ENCODE measurements at places on chromosomes 16 and 17. TPM values are rescaled to one million over a fixed set of nuclear protein-coding genes. Genes with fewer than 3 reads are reported as not detected.

DNA sequence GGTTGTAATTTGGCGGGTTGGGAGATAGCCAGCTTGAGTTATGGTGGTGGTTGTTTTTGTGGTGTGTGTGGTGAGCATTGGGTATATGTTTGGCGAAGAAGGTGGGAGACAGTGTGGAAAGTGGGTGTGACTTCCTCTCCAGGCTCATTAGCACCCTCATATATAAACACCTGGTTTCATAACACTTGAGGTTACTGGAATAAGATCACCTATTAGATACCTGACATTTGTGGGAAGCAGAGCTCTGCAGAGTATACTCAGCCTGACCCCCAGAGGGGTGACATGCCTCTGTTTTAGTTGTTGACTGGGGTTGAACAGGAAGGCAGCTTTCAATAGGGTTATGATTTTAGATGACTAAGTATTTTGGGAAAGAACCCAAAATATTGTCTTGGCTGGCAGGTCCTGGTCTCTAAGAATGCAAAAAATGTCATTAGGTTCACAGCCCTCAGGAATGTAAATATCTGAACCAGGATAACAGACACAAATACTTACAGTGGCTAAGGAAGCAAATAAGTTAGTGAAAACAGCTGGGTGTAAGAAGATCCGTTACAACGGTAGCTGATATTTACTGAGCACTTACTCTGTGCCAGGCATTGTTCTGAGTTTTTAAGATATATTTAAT is 18.3 kb upstream of the EFCAB13 start:
- DNase-seq = no peak

DNA sequence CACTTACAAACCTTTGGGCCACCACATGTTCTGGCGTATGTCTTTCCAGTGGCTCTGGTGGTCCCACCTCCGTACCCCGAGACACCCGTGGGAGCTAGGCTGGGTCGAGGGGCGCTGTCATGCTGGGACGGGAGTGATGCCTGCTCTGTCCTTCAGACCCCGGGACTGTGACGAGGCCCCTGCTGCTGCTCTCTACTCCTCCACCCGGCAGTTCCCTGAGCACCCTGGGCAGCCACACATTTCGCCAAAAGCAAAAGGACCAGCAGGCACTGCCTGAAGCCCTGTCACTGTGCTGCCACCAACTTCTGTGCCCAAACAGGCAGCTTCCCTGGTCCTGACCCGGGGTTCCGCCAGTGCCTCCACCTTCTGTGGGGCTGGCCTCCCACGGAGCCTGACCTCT is 15.5 kb downstream of the DOC2B start:
- no peak for DNase-seq

DNA sequence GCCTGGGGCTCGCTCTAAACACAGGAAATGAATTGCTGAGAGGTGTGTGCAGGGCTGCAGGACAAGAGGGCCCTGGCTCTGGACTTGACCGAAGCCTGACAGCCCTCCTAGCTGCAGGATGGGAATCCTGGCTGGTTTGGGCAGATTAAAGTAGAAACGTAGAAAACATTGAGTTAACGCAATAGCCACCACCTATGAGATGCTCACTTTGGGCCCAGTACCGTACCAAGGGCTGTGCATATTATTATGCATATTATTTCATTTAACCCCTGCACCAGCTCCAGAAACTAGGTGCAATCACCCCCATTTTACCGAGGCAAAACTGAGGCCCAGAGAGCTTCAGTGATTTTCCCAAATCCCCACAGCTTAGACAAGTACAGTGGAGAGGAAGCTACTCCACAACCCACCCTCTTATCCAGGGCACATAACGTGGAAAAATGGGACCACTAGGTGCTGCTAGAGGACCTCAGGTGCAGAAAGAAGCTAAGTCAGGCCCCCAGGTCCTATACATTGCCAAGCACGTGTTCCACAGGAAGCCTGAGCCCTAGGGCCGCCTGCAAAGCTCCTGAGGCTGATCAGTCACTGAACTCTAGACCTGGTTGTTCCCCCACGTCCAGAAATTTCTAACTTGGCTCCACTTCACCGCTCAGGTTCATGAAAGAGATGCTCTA is 79.2 kb downstream of the MYH11 start:
- DNase-seq = no peak

- DNase-seq = no peak
Observed at GRCh38 chr17:37211136-37211535, 164.6 kb upstream of the C17orf78 start.

Gene SHBG
- polyA plus RNA-seq = 29.0 TPM

Measured in liver (tissue), 10 donors.